Progenitor cell of endocrine pancreas (in vitro differentiated cells): ENCODE measurements at places on chromosomes 3 and 15.

- no peak for DNase-seq
Observed at GRCh38 chr3:192778508-192778907, 51.2 kb upstream of the FGF12 start.

GRCh38 chr15:68431037-68431791, 749 bp downstream of the ITGA11 start:
- peak; percentile 20 for DNase-seq

DNA sequence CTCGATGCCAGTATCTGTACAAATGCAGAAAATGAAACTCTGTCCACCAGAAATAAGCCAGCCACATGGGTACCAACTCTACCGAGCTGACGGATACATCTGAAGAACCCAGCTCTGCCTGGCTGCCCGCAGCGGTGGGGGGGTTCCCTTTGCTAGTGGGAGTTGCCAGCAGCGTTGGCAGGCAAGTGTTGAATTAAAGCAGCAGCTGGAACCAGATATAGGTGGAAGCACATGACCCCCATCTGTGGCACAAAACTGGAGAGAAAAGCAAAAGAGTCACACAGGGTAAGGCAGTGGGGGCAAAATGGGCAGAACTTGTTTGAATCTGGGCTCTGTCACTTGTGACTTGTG, 17.9 kb downstream of the CRYGS start:
- DNase-seq: no peak

DNA sequence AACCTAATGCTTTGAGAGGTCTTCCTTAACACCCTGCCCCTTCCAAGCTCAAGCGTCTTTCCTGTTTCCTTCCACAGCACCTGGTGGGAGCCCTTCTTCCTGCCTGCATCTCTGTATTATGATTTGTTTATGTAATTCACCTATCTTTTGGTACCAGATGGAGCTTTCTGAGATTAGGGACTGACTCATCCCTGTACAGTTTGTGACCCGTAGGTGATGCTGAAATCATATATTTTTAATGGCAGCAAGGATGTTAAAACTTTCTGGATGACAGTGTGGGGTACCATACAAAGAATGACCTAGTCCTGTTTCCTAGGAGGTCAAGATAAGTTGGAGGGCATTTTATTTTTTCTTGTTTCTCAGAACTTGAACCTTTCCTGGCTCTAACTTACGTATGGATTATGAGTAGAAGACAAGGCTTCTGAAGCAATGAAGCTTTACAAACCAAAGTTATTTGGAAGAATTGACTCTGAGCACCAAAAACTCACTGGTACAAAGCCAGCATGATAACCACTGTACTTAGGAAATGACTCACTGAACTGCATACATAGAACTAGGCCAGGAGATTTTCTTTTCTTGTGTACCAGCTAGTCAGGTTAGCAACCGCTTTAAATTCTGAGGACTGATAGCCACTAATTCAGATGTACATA, 46.6 kb downstream of the HHLA2 start:
- no peak for DNase-seq

DNA sequence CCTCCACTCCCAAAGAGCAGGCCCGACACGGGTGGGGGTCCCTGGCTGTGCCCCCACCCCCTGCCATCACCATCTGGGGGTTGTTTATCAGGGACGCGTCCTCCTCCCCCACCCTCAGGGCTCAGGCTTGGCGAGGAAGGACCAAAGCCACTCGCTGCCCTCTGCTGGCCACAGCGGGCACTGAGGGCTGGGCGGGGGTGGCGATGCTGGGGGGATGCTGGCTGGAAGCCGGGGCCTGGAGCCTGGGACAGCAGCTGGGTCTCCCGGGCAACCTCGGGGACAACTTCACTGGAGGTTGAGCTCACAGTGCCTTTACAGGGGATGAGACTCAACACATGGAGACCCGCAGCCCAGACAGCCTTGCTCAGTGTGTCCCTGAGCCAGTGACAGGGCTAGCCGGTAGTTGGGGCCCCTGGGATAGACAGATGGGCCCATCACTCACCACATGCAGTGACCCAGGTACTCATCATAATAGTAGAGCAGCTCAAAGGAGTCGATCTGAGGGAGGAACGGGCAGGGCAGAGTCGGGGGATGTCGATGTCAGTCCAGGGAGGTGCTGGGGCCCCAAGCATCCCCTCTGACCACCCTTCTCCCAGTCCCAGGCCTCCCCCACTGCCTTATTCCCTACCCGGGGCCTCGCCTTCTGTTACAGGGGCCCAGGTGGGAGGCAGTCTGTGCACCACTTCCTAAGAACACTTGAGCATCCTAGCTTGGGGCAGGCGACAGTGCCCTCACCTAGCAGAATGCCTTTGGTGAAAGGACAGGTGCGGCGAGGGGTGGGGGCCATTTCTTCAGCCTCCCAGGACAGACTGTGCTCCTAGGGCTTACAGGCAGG, 5.9 kb upstream of the CALML4 start:
- peak; percentile 63 for DNase-seq

DNA sequence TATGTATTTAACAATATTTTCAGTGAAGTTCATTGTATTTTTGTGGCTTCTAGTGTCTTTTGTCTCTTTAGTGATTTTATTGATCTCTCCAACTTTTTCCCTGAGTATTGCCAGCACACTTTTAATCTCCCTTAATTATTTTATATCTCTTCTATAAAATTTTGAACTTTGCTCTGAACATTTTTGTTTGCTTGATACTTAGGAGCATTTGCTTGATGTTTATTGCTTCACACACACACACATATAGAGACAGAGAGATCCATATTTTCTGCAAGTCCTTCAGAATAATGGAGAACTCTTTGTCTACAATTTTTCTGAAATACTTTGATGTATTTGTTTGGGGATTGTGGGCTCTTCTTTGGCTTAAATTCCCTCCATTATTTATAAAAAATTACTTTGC, 213.8 kb downstream of the SLC9A9 start:
- DNase-seq: no peak

- no peak for DNase-seq
Observed at GRCh38 chr3:173354124-173354523, 43.4 kb upstream of the NLGN1 start.

DNA sequence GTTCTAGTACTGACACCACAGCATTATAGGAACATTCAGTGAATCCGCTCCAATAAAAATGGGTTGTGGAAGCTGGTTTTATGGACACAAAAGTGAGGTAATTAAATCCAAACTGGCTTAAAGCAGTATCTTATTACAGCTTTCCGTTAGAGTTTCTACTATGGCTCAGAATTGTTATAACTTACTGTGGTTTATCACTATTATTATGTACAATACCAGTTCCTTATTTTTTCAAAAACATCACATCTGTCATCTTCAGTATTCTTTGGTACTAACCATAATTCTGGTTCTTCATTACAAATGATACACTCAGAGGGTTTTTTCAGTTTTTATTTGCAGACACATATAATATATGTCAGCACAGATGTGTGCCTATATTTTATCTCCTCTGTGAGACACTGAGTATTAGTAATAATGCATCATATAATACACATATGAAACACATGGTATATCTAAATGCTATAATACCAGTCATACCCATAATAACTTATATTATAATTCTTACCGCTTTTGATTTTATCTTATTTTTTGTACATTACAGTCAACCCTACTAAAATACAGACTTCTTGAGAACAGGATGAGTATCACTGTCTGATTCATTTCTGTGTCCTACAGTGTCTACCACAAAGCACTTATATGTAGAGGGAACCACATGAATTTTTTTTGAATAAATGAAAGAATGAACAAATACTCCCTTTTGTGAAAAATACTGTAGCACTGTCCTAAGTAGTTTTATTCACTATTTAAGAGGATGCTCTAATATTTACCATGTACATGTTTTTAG, 39.0 kb downstream of the CMSS1 start:
- no peak for DNase-seq

DNA sequence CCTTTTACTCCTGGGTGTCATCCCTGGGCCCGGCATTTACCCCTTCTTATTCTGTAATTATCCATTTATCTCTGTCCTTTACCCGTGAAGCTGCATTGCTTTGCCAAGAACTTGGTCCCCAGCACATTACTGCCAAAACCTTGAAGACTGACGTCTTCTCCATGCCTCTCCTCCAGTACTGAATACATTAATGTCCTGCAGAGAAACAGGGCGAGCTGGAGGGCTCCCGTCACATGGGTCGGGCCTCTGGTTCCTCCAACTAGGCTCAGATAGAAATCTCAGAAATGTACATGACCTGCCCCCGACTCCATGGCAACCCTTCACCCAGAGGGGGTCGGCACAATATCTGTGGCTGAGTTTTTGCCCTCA, 445 bp downstream of the EFCAB12 start:
- DNase-seq: no peak

GRCh38 chr3:183193762-183194689, 31.5 kb upstream of the LAMP3 start:
- DNase-seq: no peak

DNA sequence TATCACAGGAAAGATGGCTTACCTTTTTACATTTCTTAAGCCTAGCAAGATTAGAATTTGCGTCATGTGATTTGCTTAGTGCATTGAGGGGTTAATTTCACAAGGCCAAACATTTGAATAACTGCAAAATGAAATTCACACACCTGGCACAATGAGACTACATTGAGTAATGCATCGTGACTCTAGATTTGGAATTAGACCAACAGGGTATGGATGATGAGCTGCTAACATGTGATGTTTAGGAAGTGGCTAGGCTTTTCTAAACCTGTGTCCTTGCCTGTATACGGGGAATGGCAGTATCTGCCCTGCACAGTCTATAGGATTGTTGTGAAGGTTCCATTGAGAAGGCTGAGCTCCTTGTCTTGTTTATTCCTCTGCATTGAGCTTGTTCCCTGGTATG, 160.1 kb downstream of the MFSD1 start:
- DNase-seq: no peak

DNA sequence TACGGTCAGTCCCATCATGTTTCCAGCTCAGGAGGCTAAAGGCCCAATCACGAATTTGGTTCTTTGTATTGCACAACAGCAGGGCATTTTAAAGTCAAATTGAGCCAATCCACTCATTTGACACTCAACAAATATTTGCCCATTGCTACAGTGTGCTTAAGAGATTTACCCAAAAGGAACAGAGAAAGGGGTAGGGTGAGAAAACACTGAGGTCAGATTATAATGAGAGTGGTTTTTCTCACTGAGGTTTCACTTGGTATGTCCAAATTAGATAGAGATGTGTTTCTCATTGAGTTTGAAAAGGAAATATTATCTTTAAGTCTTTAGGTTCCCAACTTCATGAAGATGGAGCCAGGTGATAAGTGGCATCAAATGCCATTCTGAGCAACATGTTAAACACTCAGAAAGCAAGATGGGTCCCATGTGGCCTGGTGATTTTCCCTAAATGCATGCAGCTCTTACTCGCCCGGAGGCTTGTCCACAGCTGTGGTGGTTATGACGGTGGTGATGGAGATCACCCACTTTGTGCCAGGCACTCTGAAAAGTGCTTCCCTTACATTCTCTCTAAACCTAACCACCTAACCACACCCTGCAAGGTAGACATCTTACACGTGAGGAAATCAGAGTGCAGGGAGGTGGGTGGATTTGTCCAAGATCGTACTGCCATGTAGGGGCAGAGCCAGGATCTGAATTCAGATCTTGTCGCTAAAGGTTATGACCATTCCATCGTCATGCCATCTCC, 31.2 kb upstream of the USP3 start:
- no peak for DNase-seq

DNA sequence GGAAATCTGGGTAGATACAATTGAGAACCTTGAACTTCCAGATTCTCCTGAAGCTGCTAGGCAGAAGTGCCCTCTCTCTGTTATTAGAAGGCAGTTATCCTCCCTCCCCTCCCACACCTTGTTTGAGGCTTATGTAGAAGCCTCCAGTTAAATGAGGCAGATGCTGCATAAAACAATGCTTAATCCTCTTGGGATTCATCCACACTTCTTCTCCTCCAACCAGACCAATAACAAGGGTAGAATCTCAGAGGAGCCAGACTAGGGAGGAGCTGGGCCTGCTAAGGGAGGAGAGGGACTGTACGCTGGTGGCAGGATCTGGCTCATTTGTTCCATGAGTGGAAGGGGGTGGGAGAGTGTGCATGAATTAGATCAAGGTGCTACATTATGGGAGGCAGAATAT, 88.3 kb upstream of the PRR23C start:
- no peak for DNase-seq

- no peak for DNase-seq
Observed at GRCh38 chr3:133376810-133377209, 23.0 kb upstream of the BFSP2 start.

DNA sequence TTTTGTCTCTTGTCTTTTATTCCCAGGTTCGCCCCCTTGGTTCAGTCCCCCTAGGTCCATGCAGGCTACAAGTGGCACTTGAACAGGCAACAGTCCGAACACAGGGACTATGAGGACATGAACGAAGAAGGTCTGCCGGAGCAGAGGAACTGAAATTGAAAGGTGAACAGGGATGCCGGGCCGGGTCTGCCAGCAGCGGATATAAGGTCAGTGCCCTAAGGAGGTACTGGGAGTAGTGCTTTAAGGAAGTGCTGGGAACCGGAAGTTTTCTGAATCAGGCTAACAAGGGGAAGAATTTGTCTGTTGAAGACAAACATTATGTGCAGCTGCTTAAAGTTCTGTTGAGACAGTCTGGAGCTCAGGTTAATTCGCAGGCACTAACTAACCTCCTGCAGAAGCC, 46.8 kb downstream of the LSM3 start:
- no peak for DNase-seq

- no peak for DNase-seq
Observed at GRCh38 chr3:76683256-76683655, 356.6 kb upstream of the ROBO2 start.

DNA sequence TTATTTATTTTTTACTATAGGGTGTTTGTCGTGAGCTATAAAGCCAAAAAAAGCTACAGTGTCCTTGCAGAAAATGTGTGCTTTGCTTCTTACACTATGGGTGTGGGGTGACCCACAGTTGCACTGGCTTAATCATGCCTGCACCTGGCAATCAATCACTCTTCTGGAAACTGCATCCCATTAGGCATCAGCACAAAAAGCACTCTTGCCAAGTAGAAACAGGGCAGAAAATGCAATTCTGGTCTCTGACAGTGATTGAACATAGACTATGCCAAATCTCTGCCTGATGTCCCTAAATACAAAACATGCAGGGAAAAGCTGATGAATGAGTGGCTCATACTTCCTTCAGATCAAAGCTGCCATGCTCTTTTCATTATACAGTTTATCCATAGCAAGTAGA, 30.4 kb upstream of the PLAAT1 start:
- no peak for DNase-seq

- no peak for DNase-seq
Observed at GRCh38 chr3:27591312-27592210, 107.4 kb upstream of the SLC4A7 start.

DNA sequence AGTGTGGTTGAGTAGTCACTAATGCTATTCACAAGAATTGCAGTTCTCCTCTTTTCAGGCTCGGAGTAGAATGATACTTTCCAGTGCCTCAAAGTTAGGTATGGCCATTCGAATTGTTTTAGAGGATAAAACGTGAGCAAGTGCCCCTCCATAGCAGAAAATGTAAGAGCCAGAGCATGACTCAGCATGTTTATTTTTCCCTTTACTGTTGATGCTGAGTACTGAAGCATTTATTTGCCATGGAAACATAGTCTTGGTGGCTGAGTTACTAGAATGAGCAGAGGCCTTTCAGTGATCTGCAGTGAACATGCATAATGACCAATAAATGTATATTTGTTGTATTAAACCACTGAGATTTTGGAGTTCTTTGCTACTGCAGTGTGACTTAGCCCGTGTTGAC, 540.6 kb downstream of the NLGN1 start:
- no peak for DNase-seq

- no peak for DNase-seq
Observed at GRCh38 chr3:4935347-4935746, 43.9 kb upstream of the BHLHE40 start.
